ENCODE measurements at places on chromosomes 7 and 10.

DNA sequence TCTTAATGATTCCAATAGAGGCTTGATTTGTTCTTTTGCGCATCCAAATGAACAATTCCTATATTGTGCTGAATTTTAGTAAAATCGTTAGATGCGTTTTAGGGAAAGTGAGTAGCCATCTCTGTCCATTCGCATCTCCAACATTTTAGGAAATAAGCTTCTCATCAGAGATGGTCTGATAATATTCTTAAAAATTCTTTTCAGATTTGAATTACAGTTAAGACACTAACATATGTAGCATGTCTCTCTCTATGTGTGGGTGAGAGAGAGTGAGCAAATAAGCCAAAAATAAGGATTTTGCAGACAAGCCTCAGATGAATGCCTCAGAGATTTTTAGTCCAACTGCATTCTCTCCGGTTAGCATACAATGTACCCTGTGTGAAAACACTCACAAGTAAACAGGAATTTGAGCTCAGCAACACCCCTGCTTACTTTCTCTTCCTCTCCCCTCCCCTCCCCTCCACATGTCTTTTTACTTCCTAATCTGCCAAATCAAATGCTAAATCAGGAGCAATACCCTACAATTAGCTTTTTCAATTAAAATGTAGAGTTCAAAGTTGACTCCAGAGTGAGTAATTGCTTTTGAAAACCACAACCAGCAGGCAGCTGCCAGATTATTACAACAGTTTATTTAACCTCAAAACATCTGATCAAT, 354.4 kb downstream of the CRPPA start:
- DNase-seq = no peak

GRCh38 chr10:11176746-11177145, 159.1 kb downstream of the CELF2 start:
- no peak for DNase-seq

DNA sequence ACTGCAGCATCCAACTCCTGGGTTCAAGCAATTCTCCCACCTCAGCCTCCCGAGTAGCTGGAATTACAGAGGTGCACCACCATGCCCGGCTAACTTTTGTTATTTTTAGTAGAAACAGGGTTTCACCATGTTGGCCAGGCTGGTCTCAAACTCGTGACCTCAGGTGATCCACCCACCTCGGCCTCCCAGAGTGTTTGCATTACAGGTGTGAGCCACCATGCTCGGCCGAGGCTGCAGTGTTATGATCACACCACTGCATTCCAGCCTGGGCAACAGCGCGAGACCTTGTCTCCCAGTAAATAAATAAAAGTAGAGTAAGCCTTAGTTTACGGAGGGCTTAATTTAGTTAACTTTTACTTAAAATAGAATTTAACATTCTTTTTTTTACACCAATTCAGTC, 23.7 kb upstream of the IGF2BP3 start:
- DNase-seq = no peak

- no peak for DNase-seq
Observed at GRCh38 chr7:833601-834258, 1.5 kb downstream of the SUN1 start.

GRCh38 chr7:12025246-12025645, 185.8 kb upstream of the TMEM106B start:
- DNase-seq = no peak

GRCh38 chr7:22688084-22688483, 38.9 kb upstream of the IL6 start:
- no peak for DNase-seq

- DNase-seq = no peak
Observed at GRCh38 chr10:60731134-60731885, 47.0 kb upstream of the CDK1 start.

- DNase-seq = no peak
Observed at GRCh38 chr10:43708262-43708661, 59.6 kb upstream of the ZNF32 start.

DNA sequence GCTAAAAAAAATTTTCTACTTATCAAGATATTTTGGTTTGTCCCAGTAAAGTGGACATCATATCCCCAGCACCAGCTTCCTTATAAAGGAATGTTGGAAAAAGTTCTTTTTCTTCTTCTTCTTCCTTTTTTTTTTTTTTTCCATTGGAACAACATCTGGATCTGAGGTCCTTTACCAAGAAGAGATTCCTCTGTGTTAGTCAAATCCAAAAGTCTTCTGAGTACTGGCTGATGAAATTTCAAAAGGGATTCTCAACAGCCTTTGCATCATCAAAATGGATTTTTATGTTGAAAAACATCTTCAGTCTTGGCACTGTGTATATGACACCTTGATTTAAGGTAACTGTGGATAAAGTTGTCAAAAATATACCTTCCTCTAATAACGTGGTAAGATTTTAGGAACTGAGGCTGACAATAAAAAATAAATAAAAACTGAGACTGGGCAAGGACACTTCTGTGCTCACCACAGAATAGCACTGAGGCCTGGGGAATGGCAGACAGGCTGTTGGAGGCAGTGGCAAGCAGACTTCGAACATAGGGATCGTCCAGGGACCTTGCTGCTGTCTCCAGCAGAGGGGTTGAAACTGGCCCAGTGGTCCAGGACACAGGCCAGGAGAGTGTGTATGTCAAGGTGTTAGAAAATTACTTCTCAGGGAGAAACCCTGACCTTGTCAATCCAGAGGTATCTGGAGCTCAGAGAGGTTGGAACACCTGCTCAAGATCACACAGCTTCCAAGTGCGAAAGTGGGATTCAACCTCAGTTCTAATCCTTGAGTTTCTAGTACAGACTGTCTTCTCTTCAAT, 130.4 kb downstream of the PTPN20 start:
- no peak for DNase-seq

DNA sequence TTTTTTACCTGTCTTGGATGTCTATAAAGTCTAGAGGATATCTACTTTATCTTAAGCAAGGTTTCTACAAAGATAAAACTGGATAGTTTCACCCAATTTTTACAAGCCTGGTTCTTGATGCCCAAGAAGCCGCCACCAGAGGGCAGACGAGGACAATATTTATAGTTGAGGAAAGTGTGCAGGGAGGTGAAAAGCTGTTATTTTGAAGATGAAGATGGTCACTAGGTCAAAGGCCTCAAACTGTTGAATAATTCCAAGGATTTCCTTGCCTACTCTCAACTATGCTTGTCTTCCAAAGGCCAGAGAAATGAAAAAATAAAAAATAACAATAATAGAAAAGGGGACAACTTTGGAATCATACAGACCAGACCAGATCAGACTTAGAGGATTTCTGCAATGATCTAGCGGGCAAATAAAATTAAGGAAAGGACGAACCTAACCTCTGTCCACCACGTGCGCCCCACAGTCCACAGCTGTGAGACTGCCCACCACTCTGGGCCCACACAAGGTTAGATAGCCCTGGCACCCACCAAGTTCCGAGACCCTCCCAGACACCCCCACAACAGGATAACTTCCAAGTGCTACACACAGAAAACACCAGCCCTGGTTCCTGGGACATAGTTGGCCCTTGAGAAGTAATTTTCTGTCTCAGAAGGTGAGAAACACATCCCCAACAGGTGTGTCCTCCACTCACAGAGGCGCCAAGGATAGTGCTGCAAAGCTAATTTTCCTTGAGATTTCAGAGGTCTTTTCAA, 2.8 kb downstream of the PKD1L1 start:
- DNase-seq = no peak

- no peak for DNase-seq
Observed at GRCh38 chr10:28686835-28687682, 9.7 kb downstream of the BAMBI start.

DNA sequence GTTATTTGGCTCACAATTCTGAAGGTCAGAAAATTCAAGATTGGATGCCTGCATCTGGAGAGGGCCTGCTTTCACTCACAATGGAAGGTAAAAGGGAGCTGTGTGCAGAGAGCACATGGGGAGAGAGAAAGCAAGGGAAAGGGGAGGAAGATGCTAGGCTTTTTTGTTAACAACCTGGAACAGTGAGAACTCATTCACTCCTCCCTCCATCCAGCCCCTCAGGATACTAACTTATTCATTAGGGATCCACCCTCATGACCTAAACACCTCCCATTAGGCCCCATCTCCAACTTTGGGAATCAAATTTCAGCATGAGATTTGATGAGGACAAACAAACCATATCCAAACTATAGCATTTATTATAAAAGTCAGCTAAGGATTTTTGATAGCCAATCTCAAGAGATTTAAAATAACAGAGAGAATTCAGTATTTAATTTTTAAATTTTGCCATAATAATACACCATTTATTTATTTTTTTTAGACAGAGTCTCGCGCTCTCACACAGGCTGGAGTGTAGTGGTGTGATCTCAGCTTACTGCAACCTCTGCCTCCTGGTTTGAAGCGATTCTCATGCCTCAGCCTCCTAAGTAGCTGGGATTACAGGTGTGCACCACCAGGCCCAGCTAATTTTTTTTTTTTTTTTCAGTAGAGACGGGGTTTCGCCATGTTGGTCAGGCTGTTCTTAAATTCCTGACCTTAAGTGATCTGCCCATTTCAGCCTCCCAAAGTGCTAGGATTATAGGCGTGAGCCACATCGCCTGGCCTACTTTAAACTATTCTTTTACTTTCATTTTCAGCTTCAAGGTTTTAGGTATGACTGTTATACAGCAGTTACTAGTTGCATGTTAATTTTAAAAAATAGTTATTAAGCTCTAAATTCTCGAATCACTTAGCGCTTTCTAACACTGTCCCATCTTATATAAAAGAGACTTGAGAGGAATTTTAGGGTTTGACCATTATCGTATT, 20.3 kb upstream of the ETV1 start:
- no peak for DNase-seq

DNA sequence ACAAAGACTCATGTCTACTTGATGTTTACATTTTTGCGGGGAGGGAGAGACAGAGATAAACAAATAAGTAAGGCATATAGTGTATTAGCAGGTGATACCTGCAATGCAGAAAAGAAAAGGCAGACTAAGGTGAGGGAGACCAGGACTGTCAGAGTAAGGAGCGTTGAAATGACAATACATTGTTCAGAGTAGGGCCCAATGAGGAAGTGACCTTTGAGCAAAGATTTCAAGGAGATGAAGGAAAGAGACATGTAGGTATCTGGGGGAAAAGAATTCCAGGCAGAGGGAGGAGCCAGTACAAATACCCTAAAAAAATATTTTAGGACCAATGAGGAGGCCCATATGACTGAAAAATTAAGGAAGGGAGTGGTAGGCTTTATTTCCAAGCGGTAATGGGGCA, 162.7 kb upstream of the PRSS1 start:
- no peak for DNase-seq

- DNase-seq = no peak
Observed at GRCh38 chr10:70851597-70852475, 36.1 kb downstream of the SGPL1 start.

GRCh38 chr7:149427096-149427680, 33.7 kb downstream of the ZNF777 start:
- DNase-seq = no peak

DNA sequence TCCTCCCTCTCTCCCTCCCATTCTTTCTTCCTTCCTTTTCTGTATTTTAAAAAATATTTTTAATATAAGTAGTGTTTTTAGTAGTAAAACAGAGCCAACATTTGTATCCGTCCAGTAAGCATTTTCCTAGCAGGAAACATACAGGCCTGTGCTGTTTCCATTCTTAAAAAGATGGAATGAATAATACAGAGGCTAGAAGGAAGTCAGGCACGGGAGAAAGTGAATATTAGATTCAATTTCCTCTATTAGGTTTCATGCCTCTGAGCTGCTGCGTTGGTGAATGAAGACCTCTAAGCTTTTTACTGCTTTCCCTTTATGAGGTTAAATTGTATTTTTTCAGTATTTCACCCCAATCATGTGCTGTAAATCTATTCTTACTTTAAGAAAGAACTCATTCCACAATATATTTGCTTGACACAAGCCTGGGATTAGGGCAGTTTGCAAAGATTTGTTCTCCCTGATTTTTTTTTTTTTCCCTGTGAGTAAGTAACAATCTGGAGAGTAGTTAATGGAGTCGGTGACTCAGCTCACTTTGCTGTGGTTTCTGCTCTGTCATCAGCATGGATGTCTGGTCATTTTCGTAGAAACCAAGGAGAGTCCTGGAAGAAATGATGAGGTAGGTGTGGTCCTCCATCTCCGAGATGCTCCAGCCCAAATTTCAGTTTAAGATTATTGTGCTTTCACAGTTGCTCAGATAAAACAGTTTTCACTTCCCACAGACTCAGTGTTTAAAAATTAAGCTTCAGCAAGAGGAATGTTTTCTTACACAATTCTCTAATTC, 76.1 kb upstream of the PITRM1 start:
- no peak for DNase-seq

GRCh38 chr7:157552295-157552993, 215.6 kb downstream of the DNAJB6 start:
- no peak for DNase-seq

DNA sequence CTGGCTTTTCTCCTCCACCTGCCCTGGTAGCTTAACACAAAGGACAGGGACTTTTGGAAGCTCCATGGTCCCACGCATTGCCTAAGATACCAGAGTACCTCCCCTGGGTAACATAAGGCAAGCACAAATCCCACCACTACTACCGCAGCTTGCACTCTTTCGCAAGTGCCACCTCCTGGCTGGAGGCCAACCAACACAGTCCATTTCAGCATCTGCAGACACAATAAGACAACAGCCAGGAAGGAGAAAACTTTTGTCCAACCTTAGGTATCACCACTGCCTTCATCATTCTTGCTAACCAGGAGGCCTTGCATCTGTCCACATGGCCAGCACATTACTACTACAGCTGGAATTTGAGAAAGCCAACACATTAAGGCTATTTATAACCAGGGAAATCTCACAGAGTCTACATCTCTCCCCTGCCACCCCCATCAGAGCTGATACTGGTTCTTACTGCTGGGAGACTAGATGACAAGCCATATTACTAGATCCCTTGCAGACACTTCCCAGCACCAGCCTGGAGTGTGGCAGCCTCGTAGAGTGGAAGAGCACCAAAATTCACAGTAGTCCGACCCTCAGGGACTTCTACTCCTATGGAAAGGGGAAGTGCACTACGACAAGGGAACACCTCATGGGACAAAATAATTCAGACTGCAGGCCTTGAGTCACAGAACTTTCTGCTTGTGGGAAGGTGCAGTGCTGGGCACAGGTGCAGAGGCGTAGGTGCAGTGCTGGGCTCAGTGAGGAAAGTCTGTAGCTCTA, 39.8 kb upstream of the CDK13 start:
- no peak for DNase-seq

GRCh38 chr7:1192171-1192676, 32.2 kb upstream of the ZFAND2A start:
- DNase-seq = no peak

- no peak for DNase-seq
Observed at GRCh38 chr7:18520450-18521235, 25.1 kb downstream of the HDAC9 start.

GRCh38 chr7:134587750-134588149, 38.8 kb downstream of the AKR1B15 start:
- DNase-seq = no peak

- no peak for DNase-seq
Observed at GRCh38 chr10:72375585-72375984, 20.9 kb upstream of the DNAJB12 start.

All from esophagus squamous epithelium (tissue), 5 donors.